ENCODE measurements at places on chromosomes 5 and 9. TPM values are rescaled to one million over a fixed set of nuclear protein-coding genes. Genes with fewer than 3 reads are reported as not detected.

- no peaks in the 10 kb centered on the region for H3K27me3 ChIP-seq
- H3K4me3 ChIP-seq, result no peak overlapping the region
- no peaks in the 10 kb centered on the region for H3K4me1 ChIP-seq
- H3K36me3 ChIP-seq, result no peaks in the 10 kb centered on the region
- no peak for DNase-seq
- H3K27ac ChIP-seq, result no peak overlapping the region
These were observed 163.6 kb downstream of the SPOCK1 start for GRCh38 chr5:137335493-137335892.

GRCh38 chr5:116731432-116731831, 156.8 kb upstream of the SEMA6A start:
- DNase-seq, result no peak
- H3K4me3 ChIP-seq, result no peak overlapping the region
- no peaks in the 10 kb centered on the region for H3K27me3 ChIP-seq
- no peaks in the 10 kb centered on the region for H3K36me3 ChIP-seq
- no peak overlapping the region for H3K27ac ChIP-seq

DNA sequence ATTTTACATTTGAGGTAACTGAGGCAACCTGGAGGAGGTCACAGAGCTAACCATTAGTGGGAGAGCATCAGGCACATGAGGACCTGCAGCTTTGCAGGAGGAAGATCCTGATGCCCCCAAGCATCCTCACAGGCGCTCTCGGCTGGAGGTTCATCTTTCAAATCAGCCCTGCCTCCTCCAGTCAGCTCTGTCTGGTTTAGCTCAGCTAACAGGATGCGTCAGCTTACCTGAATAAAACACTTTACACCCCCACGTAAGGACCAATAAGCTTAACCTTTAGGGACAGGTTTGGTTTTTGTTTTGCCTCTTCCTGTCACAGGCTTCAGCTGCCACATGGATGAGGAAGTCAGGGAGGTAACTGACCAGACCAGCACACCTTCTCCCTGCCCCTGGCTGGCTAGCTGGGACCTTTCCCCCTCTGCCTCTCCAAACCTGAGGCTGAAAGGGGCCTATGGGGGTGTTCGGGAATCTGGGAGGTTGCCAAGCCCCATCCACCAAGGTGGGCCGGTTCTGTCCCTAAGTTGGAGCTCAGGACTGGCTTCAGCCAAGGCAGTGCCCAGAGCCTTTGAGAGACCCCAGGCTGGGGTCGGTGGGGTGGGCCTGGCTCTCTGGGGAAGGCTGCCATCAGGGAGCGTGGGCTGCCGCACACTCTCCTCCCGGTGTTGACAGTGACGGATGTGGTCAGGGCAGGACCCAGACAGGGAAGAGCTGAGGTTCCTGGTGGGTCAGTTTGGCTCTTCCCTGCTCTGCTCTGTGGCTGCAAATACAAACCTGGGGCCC, 20.0 kb upstream of the FCN1 start:
- no peaks in the 10 kb centered on the region for H3K36me3 ChIP-seq
- no peak overlapping the region for H3K4me3 ChIP-seq
- H3K27ac ChIP-seq, result no peak overlapping the region
- H3K4me1 ChIP-seq, result no peaks in the 10 kb centered on the region
- H3K27me3 ChIP-seq, result no peaks in the 10 kb centered on the region

GRCh38 chr9:96514800-96515158, 64.8 kb downstream of the HABP4 start:
- H3K36me3 ChIP-seq, result no peaks in the 10 kb centered on the region
- no peak for DNase-seq
- no peaks in the 10 kb centered on the region for H3K4me1 ChIP-seq
- no peak overlapping the region for H3K4me3 ChIP-seq
- no peak overlapping the region for H3K27ac ChIP-seq

DNA sequence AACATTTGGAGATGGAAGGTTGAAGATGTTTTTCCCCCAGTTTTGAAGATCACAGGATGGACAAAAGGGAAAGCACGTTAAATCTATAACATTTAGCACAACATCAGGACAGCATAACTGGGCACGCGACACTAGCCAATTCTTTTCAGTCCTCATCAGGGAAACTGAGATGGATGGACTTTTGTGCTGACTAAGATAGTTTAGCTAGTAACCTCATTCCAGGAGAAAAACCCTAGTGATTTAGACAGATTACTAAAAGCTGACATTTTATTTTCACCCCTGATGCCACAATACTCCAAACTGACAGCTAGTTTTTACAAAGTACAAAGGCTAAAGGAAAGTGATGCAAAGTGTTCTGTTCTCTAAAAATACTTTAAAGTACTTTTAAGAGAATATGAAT, 53.3 kb downstream of the EPB41L4B start:
- DNase-seq, result no peak
- H3K4me1 ChIP-seq, result no peaks in the 10 kb centered on the region
- no peaks in the 10 kb centered on the region for H3K27me3 ChIP-seq
- H3K36me3 ChIP-seq, result no peaks in the 10 kb centered on the region
- no peak overlapping the region for H3K27ac ChIP-seq
- H3K4me3 ChIP-seq, result no peak overlapping the region

Gene CDH9
- total RNA-seq, result 2.1 TPM

Gene ADAMTS6
- 6.7 TPM for total RNA-seq

All from kidney (tissue), 22 donors.